ENCODE measurements at places on chromosomes 2 and 18.

- peak; percentile 60 for DNase-seq
Observed at GRCh38 chr2:234429265-234429664, 67.6 kb downstream of the ARL4C start.

DNA sequence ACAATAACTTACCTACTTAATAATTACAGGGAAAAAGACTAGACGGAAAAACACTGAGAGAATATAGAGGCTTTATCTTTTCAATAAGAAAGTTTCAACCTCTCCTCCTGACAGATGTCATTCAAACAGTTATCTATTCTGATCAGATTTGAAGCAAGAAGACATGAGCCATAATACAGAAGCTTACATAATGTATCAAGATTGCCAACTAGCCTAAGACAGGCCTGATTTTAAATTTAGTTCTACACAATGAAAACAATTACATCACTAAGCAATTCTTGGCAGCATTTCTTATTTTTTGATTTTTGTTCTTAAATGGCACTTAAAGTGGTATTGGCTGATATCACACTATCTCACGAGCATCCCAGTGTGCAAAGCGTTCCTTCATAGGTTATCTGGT is 41.6 kb downstream of the GPR155 start:
- no peak for DNase-seq

GRCh38 chr2:128227862-128228261 is 90.8 kb downstream of the HS6ST1 start:
- DNase-seq = no peak

DNA sequence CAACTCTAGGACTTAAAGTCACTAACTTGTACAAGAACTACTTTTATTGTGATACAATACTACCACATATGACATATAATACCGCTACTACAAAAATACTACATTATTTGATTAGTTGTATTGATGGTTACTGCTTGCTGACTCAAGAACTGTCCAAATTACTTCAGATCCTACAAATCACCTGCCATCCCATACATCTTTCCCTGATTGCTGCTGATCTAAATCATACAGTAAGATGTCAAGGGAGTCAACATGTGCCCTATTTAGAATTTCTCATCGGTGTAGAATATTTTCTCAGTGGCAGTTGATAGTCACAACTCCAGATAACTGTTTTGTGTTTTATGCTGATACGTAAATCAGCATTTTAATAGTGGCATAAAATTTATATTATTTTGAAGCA is 161.0 kb upstream of the DSEL start:
- no peak for DNase-seq

DNA sequence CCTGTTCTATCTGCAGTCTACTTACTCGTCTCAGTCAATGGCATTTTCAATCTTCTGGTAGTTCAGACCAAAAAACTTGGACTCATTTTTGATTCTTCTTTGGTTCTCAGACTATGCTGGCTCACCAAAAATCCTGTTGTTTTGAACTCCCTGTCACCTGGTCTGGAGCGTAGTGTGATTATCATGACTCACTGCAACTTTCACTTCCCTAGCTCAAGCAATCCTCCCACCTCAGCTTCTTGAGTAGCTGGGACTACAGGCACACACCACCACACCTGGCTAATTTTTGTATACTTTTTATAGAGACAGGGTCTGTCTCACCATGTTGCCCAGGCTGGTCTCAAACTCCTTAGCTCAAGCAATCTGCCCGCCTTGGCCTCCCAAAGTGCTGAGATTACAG is 163.3 kb upstream of the CDH7 start:
- no peak for DNase-seq

GRCh38 chr2:42331569-42332284 is 29.3 kb downstream of the COX7A2L start:
- DNase-seq = no peak

GRCh38 chr2:171553236-171553635 is 31.0 kb downstream of the CYBRD1 start:
- DNase-seq = no peak

GRCh38 chr2:135198481-135198880 is 146.4 kb downstream of the RAB3GAP1 start:
- no peak for DNase-seq

DNA sequence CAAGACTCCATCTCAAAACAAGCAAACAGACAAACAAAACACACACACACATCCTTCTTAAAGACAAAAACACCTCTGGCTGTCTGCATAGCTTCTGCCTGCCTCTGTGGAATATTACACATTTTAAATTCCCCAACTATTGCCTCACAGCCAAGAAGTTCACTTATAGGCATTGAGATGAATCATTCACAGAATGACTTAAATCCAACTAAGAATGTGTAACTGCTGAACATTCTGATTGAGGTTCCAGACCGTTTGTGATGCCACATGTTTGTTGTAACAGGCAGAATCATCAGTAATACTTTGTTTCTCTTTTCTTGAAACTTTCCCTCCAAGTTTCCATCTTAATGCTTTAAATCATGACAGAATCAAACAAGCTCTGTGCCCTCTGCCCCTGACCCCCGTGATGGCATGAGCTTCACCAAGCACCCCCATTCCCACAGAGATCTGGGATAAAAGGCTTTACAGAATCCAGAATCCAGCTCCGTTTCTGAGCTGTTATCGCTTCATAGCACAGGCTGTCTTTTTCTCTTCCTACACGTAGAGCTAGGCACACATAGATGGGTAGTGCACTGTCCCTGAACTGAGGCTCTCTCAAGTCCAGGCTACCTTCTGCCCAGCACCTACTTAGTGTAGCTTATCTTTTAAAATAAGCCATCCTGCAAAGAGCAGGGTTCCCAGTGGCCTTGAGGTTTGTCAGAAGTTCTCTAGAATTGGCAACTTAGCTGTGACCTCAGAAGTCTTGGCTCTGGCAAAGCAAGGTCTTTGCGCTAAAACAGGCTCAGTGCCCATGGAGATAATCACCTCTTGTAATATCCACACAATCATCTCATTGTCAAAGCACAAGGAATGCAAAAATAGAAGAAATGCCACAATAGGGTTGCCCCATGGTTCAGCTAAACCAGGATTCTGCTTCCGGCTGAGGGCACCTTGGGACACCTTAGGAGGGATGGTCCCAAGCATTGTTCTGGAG is 32.9 kb downstream of the EPAS1 start:
- DNase-seq = no peak

DNA sequence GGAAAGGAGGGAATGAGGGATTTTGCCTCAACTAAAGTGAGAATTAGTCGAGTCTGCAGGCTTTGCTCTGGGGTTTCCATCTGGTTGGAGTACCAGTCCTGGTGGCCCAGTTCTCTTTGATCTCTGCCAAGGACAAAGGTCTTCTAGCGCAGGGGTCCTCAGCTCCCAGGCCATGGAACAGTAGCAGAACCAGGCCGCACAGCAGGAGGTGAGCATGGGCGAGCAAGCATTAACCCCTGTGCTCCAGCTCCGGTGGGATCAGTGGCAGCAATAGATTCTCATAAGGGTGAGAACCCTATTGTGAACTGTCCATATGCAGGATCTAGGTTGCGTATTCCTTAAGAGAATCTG is 23.9 kb downstream of the MTHFD2 start:
- no peak for DNase-seq

GRCh38 chr2:144943293-144943941 is 423.5 kb upstream of the ZEB2 start:
- no peak for DNase-seq

DNA sequence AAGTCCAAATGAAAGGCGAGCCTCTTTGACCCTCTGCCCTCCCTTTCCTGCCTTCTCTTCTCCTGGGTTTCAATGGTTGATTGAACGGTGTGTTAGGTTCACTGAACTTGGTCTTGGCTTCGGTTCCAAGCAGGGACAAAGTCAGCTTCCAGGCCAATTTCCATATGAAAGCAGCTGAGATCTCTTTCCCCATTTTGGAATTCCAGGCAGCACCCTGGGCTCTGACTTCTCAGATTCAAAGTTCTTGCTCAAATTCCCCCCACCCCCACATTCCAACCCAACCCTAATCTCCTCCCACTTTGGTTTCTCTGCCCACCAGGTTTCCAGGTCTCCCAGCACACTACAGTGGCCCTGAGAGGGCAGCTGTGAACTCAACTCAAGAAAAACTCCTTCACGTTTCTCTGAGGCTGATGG is 231.0 kb downstream of the INSIG2 start:
- DNase-seq = peak; percentile 95

DNA sequence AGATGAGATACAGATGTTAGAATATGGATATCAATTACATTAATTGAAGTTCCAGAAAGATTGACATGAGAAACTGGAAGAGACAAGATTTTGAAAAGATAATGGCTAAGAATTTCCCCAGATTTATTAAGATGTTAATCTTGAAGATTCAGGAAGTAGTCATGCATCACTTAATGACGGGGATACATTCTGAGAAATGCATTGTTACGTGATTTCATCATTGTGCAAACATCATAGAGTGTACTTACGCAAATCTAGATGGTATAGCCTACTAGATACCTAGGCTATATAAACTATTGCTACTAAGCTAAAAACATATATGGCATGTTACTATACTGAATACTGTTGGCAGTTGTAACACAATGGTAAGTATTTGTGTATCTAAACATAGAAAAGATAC is 6.8 kb upstream of the CHMP3 start:
- no peak for DNase-seq

GRCh38 chr2:186347472-186347871 is 138.6 kb upstream of the ZC3H15 start:
- DNase-seq = no peak

- DNase-seq = no peak
Observed at GRCh38 chr2:43019536-43020183, 206.7 kb downstream of the ZFP36L2 start.

DNA sequence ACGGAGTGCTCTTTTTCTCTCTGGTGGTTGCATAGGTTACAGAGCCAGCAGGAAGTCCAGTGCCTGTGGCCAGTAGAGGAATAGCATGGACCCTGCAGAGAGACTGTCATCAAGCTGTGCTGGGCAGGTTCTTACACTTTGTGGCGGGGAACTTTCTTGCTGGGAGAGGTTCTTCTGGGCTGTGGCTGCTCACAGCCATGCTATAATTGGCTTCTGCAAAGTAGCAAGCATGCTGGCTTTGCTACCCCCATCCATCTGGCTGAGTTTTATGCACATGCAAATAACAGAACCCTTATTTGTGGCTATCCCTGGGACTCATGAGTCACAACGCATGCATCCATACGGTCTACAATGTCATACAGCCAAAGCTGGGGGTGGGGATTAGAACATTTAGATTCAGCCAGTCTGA is 68.9 kb downstream of the PLCL1 start:
- peak; percentile 37 for DNase-seq

GRCh38 chr2:138123741-138124140 is 159.5 kb downstream of the HNMT start:
- peak; percentile 10 for DNase-seq

DNA sequence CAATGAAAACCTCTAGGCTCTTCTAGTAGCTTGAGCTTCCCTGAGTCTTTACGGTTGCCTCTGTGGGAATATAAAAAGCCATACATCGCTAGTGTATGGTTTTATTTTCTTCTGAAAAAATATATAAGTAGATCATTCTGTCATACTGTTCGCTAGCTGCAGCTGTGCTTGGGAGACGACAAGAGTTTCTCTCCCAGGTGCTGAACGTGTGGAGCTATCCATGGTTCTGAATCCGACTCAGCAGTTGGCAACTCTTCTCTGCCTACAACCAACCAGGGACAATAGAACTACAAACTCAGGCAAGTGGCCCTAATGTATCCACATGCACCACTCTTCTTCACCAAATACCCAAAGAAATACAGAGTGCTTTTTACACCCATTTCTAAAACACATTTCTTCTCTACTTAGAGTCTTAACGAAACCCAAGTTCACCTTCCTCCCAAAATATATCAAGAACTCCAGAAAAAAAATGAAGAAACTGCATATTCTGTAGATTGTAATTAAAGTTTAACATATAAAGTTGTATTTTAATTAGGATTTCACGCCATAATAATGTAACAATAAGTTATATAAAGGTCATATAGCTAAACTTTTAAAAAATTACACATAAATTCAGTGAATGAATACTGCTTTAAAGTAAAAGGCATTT is 2.2 kb upstream of the KCNH7 start:
- peak; percentile 74 for DNase-seq

- no peak for DNase-seq
Observed at GRCh38 chr2:134713176-134713575, 5.6 kb downstream of the TMEM163 start.

GRCh38 chr2:178834086-178834485 is 26.9 kb upstream of the TTN start:
- no peak for DNase-seq

- peak; percentile 75 for DNase-seq
Observed at GRCh38 chr2:237471438-237472186, 15.4 kb upstream of the MLPH start.

DNA sequence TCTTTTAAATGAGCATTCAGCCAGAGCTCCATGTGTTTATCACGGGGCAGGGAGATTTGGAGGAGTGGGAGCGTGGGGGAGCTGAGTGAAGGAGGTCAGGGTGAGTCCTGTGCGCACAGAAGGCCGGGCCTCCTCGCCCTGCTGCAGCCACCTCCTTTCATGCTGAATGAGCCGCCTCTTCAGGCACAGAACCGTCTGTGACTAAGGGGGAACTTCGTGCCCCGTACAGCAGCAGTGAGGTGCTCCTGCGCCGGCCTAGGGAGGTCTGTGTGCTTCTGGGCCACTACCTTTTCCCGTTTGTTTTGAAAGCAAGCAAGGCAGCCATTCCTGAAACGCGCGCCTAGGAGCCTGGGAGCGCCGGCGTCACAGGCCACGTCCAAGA is 27.1 kb upstream of the ZNF516 start:
- DNase-seq = peak; percentile 57

GRCh38 chr2:227415538-227416424 is 28.0 kb upstream of the SCYGR1 start:
- DNase-seq = no peak

GRCh38 chr2:62744603-62745002 is 39.1 kb downstream of the EHBP1 start:
- no peak for DNase-seq

DNA sequence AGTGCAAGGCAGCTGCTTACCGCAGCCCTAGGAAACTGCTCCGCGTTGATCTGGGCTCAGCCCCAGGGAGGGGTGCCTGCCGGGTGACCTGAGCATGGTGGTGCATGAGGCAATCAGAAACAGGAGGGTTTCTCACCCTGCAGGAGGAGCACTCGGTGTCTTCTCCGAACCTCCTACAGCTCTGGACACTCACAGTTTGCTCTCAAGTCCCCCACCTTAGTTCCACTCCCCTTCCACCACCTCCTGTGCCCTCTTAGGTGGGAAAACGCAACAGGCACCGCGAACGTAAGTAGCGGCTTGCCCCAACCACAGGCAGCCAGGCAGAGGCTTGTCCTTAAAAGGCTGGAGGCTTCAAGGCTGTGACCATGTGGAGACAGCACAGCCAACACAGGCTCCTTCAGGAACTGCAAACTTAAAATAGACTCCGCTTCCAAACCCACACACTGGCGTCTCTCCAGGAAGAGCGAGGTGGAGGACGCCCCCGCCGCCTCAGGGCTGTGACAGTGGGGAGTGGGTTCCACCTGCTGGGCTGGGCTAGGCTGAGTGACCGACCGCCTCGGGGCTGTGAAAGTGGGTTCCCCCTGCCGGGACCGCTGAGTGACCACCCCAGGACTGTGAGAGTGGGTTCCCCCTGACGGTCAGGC is 71.6 kb downstream of the NDUFA10 start:
- DNase-seq = no peak

GRCh38 chr2:24813691-24814137 is 20.5 kb downstream of the CENPO start:
- DNase-seq = no peak
